ENCODE measurements at places on chromosomes 16 and 17. TPM values are rescaled to one million over a fixed set of nuclear protein-coding genes. Genes with fewer than 3 reads are reported as not detected.

TMEM92 gene
- not detected for total RNA-seq

P2RX5 gene
- total RNA-seq, result 6.6 TPM

CDC6 gene
- 4.7 TPM for total RNA-seq

NEUROD2 gene
- 6.3 TPM for total RNA-seq

AXIN1 gene
- total RNA-seq, result 16.4 TPM

DNA sequence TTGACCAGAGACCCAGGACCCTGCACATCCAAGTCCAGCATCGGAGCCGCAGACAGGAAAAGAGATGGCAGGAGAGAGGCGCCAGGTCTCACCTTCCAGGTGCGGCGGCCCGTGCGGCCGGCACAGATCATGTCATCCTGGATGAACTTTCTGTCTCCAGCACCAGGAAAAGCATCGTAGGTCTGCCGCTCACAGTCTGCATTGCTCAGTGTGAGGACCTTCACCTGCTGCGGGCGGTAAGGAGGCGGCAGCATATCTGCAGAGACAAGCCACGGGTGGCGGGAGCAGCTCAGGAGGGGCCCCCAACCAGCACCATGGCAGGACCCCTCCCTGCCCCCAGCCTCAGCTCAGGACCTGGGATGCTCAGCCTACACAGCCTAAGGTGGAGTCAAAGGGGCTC is 17.9 kb downstream of the TPSD1 start:
- no peak overlapping the region for H3K4me3 ChIP-seq
- H3K4me1 ChIP-seq, result peaks cover 5% of the 10 kb centered on the region
- DNase-seq, result no peak
- H3K27me3 ChIP-seq, result peaks cover 7% of the 10 kb centered on the region

- peaks cover 14% of the 10 kb centered on the region for H3K4me1 ChIP-seq
- H3K27ac ChIP-seq, result peak overlapping the region; percentile 93
- DNase-seq, result peak; percentile 37
- H3K4me3 ChIP-seq, result peak overlapping the region; percentile 50
- H3K27me3 ChIP-seq, result no peaks in the 10 kb centered on the region
- no peaks in the 10 kb centered on the region for H3K36me3 ChIP-seq
Observed at GRCh38 chr17:51056813-51057510, 63.7 kb downstream of the SPAG9 start.

GRCh38 chr17:54085934-54086333 is 263.2 kb downstream of the KIF2B start:
- no peak overlapping the region for H3K4me3 ChIP-seq
- peaks cover 2% of the 10 kb centered on the region for H3K27me3 ChIP-seq
- H3K36me3 ChIP-seq, result no peaks in the 10 kb centered on the region
- no peak for DNase-seq
- H3K4me1 ChIP-seq, result no peaks in the 10 kb centered on the region

DNA sequence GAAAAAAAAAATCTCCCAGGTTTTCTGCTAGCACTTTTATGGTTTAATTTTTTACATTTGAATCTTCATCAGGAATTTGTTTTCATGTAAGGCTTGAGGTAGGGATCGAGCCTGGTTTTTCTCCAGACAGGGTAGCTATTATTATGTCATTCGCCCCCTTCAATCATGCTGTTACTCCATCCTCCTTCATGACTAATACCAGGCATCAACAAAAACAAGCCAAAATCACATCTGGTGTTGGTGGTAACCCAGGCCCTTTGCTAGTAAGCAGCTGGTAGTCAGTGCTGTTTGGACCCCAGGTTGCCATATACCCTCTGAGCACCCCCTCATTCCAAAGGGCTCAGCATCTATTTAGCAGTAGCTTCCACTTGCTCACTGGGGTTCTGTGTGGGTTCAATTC is 29.5 kb downstream of the DRC3 start:
- H3K36me3 ChIP-seq, result no peaks in the 10 kb centered on the region
- H3K4me3 ChIP-seq, result no peak overlapping the region
- peaks cover 31% of the 10 kb centered on the region for H3K4me1 ChIP-seq
- no peak overlapping the region for H3K27ac ChIP-seq

DNA sequence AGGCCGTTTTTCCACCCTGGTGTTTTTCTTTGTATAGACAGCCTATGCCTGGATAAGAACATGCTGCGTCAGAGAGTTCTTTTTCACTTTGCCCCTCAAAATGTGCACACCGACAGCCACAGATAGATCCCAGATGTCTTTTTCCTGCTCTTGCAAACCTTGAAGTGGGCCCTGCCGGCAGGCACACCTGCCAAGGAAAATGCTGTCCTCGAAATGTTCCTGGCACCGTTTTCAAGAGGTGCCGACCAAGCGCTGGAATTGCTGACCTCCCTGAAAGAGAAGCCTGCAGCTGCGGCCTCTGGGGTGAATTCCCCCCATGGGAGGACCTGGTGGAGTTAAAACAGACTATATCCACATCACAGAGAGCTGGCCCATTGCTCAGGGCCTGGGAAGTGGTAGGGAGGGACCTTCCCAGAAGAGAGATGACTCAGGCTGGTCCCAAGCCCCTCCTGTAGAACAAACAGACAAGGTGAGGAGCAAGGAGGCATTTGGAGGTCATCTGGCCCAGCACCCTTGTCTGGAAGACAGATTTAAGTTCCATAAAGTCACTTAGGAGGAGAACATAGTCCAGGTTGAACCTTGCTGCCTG is 668.1 kb downstream of the MAF start:
- H3K4me3 ChIP-seq, result no peak overlapping the region
- DNase-seq, result no peak
- H3K4me1 ChIP-seq, result peaks cover 12% of the 10 kb centered on the region
- peaks cover 3% of the 10 kb centered on the region for H3K27me3 ChIP-seq
- no peaks in the 10 kb centered on the region for H3K36me3 ChIP-seq
- H3K27ac ChIP-seq, result no peak overlapping the region

DNA sequence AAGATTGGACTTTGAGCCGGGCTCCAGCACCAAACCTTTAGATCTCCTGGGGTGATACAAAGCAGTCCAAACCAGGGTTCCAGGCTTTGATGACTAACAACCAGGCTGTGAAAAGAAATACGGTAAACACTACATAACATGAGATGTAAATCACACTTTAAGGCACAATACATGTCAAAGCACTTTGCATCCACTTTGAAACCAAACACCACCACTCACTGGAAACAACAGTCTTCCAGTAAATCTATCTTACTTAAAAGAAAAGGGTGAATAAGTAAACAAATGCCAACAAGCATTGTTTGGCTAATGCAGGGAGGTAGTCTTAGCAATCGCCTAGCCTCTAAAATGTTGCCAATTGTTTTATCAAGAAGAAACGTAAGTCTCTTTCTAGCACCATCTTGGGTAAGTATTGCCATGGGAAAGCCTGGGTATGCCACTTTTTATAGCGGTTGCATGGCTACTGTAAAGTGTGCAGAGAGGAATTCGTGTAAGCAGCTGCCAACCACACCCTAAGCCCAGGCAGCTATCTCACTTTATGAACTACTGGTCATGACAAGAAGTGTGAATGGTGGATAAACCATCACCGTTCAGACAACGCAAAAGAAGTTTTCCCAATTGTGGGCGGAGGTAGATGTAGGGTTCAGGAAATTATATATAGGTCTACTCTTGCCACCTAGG is 267.4 kb upstream of the PSMD7 start:
- no peaks in the 10 kb centered on the region for H3K27me3 ChIP-seq
- H3K36me3 ChIP-seq, result no peaks in the 10 kb centered on the region
- no peak overlapping the region for H3K4me3 ChIP-seq
- H3K4me1 ChIP-seq, result no peaks in the 10 kb centered on the region

DNA sequence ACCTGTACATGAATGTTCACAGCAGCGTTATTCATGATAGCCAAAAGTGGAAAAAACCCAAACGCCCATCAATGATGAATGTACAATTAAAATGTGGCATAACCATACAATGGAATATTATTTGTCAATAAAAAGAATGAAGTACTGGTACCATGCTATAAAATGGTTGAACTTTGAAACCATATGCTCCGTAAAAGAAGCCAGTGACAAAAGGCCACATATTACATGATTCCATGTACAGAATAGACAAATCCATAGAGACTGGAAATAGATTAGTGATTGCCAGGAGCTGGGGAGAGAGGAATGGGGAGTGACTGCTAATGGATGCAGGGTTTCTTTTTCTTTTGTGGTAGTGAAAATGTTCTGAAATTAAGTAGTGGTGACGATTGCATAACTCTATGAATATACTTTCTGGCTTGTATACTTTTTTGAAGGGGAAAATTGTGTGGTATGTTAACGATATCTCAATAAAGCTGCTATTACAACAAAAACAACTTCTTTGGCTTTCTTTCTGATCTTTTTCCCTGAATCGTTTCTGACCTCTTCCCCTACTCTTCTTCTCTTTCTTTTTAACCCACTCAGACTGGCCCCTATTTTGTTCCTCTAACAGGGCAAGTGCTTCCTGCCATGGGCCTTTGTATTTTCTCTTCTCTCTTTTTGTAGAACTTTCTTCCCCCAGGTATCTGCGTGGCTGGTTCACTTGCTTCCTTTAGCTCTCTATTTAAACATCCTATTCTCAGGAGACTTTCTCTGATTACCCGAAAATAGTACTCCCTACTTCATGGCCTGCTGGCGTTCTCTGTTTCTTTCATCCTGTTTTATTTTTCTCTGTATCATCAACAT is 67.9 kb downstream of the FTO start:
- peaks cover 2% of the 10 kb centered on the region for H3K4me1 ChIP-seq
- no peaks in the 10 kb centered on the region for H3K36me3 ChIP-seq
- H3K27ac ChIP-seq, result no peak overlapping the region
- no peak overlapping the region for H3K4me3 ChIP-seq

DNA sequence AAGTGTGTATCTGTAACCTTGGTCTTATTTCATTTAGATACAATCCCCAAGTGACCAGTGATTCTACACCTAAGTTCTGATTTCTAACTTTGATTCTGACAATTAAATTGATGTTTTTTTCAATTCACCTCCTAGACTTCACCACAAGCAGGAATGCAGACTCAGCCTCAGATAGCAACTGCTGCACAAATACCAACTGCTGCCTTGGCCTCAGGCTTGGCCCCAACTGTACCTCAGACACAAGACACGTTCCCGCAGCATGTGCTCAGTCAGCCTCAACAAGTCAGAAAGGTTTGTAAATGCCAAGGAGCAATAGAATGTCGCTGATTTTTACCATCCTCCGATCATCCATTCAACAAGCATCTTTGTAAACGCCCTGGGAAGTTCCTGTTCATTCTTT is 177.7 kb downstream of the MRTFB start:
- no peak for DNase-seq
- no peak overlapping the region for H3K4me3 ChIP-seq
- H3K27ac ChIP-seq, result no peak overlapping the region
- no peaks in the 10 kb centered on the region for H3K4me1 ChIP-seq

DNA sequence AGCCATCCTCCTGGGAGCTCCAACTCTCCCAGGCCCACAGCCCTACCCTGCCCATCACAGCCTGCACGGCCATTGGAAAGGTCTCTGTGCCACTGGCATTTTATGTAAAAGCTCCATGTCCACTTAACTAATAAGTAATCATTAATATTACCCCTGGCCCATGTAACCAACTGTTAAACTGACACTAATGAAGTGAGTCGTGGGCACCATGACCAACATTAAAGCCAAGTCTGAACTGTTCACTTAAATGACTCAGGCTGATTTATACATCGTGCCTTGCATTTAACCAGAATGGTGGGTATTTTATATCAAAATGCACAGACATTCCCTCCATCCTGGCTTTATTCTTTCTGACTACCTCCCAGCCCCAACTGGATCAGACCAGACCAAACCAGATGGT is 229.3 kb downstream of the SOX9 start:
- no peak overlapping the region for H3K27ac ChIP-seq
- no peak overlapping the region for H3K4me3 ChIP-seq
- H3K4me1 ChIP-seq, result no peaks in the 10 kb centered on the region
- H3K27me3 ChIP-seq, result peaks cover 7% of the 10 kb centered on the region

DNA sequence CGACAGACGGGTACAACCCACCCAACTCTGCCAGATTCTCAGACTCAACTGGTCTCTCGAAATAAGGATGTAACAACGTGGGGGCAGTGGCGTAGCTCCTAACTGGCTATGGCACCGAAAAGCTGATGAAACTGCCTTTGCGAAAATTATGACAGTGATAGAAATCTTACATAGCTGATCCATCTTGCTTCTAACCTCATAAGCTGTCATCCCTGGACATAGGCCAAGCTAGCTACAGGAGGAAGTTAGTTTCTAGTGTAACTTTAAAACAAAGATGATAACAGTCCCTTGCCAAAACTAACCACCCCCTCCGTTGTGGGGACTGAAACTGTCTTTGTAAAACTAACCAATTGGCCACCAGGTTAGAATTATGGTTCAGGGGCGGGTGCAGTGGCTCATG is 220.1 kb downstream of the SLC39A11 start:
- H3K27me3 ChIP-seq, result peaks cover 7% of the 10 kb centered on the region
- no peak overlapping the region for H3K27ac ChIP-seq
- no peak for DNase-seq
- H3K4me1 ChIP-seq, result peaks cover 12% of the 10 kb centered on the region
- H3K36me3 ChIP-seq, result peaks cover 30% of the 10 kb centered on the region

DNA sequence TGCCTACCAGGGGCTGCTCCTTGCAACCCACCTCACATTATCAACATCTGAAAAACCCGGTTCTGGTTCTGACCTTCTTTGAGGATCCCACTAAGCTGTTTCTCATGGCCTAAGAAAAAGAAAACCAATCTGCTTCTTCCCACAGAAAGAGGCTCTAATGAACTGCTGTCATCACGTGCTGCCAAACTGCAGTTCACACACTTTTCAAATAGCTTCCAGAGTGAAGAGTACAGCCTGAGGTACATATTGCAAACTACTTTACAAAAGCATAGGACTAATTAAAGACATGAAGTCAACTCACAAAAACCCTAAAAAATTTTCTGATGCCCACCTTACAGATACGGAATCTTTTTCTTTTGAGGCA is 36.7 kb downstream of the SMG6 start:
- H3K4me3 ChIP-seq, result no peak overlapping the region
- H3K4me1 ChIP-seq, result no peaks in the 10 kb centered on the region
- H3K27me3 ChIP-seq, result no peaks in the 10 kb centered on the region
- DNase-seq, result no peak
- H3K27ac ChIP-seq, result no peak overlapping the region

Measured in glutamatergic neuron (in vitro differentiated cells).